ENCODE measurements at places on chromosomes 13 and 19.

DNA sequence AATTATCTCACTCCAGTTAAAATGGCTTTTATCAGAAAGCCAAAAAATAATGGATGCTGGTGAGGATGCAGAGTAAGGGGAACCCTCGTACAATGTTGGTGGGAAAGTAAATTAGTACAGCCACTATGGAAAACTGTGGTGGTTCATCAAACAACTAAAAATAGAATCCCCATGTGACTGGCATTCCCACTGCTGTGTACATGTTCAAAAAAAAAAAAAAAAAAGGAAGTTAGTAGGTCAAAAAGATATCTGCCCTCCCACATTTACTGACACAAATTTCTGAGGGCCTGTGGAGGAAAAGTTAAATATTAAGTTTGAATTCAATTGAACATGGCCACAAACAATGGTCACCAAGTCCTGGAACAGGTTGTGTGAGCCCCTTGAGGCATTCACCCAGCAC, 9.8 kb upstream of the ZSCAN5A start:
- no peak for DNase-seq

GRCh38 chr19:30338878-30339623, 33.1 kb upstream of the ZNF536 start:
- no peak for DNase-seq

DNA sequence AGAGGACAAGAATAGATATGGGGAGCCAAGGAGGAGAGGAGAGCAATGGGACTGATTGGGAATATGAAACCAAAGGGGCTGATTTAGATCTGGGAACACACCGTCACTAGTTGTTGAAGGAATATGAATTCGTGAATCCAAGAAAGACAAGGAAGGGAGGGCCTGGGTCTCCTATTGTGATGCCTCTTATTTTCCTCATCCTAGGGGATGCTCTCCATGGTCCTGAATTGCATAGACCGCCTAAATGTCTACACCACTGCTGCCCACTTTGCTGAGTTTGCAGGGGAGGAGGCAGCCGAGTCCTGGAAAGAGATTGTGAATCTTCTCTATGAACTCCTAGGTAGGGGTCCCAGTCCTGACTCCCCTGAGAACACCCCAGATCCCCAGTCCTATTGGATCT, 21.5 kb downstream of the RYR1 start:
- no peak for DNase-seq

- DNase-seq, result no peak
Measured at GRCh38 chr13:88896466-88896865, 1225.3 kb downstream of the SLITRK5 start.

- DNase-seq, result no peak
Measured at GRCh38 chr19:49543032-49543431, 15.2 kb downstream of the RCN3 start.

DNA sequence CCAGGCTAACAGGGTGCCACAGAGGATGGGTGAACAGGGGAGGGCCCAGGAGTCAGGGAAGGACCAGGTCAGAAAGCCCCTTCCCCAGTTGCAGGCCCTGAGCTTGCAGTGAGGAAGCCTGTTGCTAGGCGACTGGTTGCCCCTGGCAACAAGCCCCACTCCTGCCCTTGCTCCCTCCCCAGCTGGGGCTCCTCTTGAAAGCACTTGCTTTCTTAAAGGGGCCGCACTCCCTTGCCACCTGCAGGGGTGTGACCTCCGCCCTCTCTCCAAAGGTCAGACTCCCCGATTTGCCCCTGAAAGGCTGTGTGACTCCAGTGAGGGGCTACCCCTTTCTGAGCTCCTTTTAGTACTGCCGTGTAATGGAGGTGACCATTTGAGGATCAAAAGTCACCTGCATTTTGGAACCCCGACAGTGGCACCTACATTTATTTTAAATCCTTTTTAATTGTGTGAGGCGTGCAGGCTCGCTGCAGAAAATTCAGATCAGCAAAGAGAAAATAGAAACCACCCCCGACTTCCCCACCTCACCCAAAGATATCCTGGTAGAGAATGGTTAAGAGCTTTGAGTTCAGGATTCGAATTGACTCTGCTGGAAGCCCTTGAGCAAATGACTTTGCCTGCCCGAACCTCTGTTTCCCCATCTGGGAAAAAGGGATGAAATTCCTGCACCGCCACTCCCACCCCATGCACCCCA, 4.8 kb downstream of the FCHO1 start:
- peak; percentile 81 for DNase-seq

Measured in germinal center (tissue), 1 donor.